ENCODE measurements at places on chromosomes 4 and X. TPM values are rescaled to one million over a fixed set of nuclear protein-coding genes. Genes with fewer than 3 reads are reported as not detected.

DIPK2B gene
- total RNA-seq = not detected

STK32B gene
- 2.5 TPM for total RNA-seq

CT45A3 gene
- total RNA-seq = not detected

CETN2 gene
- 23.6 TPM for total RNA-seq

NAA10 gene
- total RNA-seq = 129 TPM

- DNase-seq = no peak
These were observed 17.0 kb downstream of the HTT start for GRCh38 chr4:3091464-3091863.

- no peak for DNase-seq
These were observed 54.2 kb downstream of the RHOXF2B start for GRCh38 chrX:120023259-120023658.

- DNase-seq = no peak
These were observed 342.8 kb upstream of the BOD1L1 start for GRCh38 chr4:13970349-13970748.

DNA sequence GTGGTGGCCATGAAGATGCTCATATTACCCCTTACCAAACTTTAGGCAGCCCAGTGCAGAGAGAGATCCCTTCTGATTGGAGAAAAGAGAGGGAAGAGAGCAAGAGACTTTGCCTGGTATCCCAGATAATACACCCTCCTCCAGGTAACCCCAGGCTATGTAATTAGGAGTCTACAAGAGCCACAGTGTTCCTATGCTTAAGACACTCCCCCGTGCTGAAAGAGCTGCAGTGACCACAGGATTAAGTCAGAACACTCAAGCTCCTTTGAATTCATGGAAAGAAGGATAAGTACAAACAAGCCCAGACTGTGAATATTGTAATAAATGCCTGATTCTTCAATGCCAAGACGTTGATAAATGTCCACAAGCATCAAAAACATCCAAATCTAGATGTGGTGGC lies 41.4 kb downstream of the PABPC4L start:
- no peak for DNase-seq

DNA sequence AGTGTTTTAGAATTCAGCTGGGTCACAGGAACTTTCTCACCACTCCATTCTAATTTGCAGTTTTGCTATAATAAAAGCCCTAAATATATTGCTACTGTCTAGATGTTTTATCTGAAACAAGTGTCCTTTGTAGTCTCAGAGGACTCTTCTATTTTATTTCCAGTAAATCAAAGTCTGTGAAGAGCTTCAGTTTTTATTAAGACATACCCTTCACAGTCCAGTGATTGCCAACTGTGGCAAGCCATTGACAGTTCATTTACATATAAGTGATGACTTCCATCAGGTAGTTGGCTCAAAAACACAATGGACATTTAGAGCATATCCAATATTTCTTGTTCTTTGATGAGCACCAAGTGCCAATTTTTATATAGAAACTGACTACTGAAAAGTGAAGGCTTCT lies 466.1 kb downstream of the IQCM start:
- no peak for DNase-seq

GRCh38 chr4:20326460-20326859 lies 74.8 kb downstream of the SLIT2 start:
- no peak for DNase-seq

GRCh38 chr4:125739760-125740159 lies 425.0 kb downstream of the FAT4 start:
- no peak for DNase-seq

GRCh38 chr4:101689220-101689619 lies 101.3 kb upstream of the BANK1 start:
- DNase-seq = no peak

- no peak for DNase-seq
These were observed 32.8 kb downstream of the RWDD4 start for GRCh38 chr4:183626168-183626567.

DNA sequence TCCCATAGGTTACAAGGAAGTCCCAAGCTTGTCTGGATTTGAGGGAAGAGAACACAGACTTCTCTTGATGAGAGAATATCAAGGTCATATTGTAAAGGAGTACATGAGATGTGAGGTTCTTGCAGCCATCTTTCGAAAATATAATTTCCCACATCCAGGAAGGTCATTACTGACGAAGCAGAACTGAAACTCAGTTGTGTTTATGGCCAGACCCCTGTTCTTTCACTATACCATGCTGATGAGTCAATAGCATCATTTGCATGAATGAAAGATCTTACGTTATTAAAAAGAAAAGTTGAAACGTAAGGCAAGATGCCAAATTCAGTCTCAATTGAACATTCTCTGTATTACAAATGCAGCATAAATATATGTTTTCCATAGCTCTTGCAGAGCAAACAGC lies 14.2 kb upstream of the CCDC149 start:
- DNase-seq = no peak

DNA sequence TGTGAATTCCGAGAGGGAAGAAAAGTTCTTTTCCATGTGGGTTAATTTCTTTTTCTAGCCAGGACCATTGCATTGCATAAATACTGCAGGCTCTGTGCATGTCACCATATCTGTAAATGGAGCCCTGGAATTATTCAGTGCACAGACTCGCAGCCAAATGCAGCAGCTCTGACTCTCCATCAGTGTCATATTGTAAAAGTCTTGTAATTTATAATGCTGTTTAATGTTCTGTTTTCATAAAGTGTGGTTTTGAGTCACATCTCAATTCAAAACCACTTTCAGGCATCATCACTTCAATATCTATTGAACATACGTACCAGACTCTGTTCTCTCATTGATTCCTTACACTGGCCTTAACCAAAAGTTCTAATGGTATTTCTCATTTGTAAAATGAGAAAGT lies 193.9 kb upstream of the RPL34 start:
- DNase-seq = no peak

DNA sequence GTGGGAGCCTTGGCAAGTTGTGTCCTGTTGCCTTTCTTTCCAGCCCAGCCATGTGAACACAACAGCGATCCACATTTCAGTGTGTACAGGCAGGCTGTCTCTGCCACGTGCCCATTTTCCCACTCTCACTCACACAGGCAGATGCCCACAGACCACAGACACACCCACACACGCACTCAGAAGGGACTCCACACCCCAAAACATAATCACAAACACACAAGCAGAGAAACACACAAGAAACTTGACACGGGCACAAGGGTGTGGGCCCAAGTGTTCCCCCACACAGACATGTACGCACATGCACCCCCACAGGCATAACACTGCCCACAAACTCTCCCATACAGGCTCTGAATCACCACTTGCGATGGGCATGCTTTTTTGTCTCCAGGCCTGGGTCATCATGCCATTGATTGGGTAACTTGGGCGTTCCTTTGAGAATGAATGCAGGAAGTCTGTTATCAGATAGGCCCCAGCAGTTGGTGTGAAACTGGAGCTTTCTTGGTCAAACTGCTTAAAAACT lies 84.3 kb downstream of the NBDY start:
- DNase-seq = no peak

- no peak for DNase-seq
These were observed 481.7 kb upstream of the AGA start for GRCh38 chr4:177923888-177924287.

DNA sequence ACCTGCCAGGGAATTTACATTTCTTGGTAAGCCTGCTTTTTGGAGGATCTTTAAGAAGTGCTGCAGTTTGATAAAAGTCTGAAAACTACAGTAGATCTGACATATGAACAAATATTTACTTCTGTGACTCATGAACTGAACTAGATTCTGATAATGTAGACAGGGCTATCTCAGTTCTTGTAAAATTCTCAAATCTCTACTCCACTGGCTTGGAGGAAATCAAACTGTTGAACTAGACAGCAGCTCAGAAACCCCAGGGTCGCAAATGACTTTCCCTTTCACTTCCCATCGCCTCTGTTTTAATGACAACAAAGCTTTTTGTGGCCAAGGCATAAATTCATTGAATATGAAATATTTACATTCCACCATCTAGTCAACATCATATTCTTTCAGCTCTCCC lies 15.4 kb upstream of the OCIAD1 start:
- no peak for DNase-seq

GRCh38 chr4:88320780-88321373 lies 36.5 kb upstream of the PPM1K start:
- DNase-seq = no peak

Measured in glutamatergic neuron (in vitro differentiated cells).